Activated CD8-positive, alpha-beta memory T cell treated with anti-CD3 and anti-CD28 coated beads, Interleukin-2, amount 50 U/mL, for 4 hours (primary cell): ENCODE measurements at places on chromosomes 6 and 20.

DNA sequence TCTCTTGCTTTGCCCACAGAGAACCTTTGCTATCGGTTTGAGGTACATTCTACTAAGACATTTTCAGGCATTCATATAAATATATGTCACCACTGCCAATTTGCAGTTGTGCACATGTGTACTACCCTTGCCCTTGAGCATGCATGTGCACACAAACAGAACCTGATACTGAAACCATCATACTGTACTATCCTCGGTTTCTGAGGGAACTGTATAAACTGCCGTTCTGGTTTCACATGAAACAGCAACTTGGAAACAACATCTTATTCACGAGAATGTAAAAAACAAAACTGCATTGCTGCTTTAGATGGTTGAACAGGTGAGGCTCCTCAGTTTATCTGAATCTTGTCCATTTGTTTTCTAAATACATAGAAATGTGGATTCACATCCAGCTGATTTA, 151.2 kb upstream of the TMEM170B start:
- no peak for DNase-seq

- DNase-seq, result no peak
Measured at GRCh38 chr6:81802356-81802755, 49.9 kb upstream of the TENT5A start.

DNA sequence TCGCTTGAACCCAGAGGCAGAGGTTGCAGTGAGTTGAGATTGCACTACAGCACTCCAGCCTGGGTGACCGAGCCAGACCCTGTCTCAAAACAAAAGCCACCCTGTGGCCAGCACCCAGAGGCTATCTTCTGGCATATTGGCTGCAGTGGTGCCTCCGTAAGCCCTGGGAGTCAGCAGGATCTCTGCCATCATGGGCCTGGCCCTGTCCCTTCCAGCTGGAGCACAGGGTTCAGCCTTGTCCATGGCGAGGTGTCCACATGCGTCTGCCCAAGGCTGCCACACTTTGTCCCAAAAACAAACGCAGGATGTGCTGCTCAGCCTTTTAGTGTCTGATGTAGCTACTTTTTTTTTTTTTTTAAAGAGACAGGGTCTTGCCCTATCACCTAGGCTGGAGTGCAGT, 15.4 kb upstream of the MTG2 start:
- no peak for DNase-seq

DNA sequence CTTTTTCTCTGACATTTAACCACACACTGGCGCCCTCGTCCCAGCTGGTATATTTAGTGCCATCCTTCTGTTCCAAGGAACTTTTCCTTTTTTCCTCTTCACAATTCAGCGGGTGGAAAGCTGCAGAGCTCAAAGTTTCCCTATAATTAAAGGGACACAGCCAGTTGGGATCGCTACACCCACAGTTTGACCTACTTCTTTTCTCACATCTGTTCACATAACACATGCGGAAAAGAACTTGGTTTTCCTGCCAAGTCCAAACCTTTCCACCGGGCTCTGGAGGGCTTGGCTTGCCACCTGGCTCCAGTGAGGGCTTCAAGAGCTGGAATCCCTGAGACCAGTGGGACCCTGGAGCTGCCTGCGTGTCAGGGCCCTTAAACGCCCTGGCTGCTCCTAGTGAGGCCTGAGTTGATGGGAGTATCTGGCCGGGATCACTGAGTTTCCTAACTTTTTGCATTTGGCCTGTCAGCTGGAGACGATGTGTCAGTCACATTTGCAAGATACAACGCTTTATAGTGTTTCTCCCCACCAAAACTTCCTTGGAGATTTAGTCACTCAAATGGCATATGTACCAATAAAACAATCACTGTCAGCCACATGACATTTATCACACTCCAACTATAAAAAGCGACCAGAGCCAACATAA, 176.0 kb downstream of the SASH1 start:
- DNase-seq, result no peak

- DNase-seq, result no peak
Measured at GRCh38 chr20:48656661-48657211, 171.1 kb downstream of the PREX1 start.

GRCh38 chr6:47420394-47421371, 56.9 kb upstream of the CD2AP start:
- DNase-seq, result no peak

DNA sequence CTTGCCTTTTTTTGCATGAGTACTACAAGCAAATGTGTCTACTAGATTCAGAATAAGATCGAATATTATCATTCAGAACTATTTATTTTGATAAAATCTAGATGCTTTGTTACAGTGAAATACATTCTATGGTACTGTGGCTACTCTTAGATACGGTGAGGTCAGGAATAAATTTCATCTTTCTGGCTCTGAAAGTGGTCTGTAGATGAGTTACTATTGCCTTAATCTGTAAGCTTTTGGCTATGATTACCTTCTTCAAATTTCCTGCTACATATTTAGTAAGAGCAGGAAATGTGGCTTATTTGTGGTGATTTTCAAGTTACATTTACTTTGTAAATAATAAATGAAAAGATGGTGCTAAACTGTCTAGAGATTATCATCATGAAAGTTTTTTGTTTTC, 50.0 kb downstream of the SCAF8 start:
- no peak for DNase-seq

GRCh38 chr6:74073999-74074398, 378.0 kb downstream of the CD109 start:
- no peak for DNase-seq

GRCh38 chr6:163183806-163184205, 230.7 kb upstream of the QKI start:
- no peak for DNase-seq

DNA sequence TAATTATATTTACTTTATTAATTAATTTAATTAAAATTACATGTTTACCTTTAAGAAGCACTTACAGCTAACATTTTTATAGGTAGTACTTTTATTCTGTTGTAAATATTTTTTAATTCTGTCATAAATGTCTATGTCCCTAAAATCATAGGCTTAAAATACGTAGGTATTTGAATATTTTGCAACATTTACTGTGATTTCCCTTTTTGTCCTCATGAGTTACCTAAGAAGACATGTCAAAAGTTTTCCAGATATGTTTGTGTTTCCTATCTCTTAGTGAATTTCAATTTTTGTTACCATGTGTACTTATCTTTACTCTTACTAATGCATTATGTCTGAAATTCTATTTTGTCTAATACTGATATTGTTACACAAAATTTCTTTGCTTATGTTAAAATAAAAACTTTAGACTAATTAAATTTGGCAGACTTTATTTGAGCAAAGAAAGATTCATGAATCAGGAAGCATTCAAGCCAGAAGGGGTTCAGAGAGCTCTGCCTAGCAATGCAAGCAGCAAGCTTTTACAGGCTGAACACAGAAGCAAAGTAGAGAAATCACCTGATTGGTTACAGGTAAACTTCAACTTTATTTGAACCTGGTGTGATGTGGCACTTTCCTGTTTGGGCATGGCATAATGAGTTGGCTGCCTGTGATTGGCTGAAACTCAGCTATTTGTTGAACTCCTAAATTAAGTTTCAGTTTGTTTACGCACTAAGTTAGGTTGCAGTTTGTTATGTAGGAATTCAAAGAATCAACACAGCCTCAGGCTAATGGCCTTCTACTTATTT, 123.2 kb upstream of the TMEM170B start:
- DNase-seq, result no peak
